ENCODE measurements at places on chromosomes 1 and 21. TPM values are rescaled to one million over a fixed set of nuclear protein-coding genes. Genes with fewer than 3 reads are reported as not detected.

Gene ASCL5
- total RNA-seq, result not detected

Gene THEMIS2
- 25.9 TPM for total RNA-seq

Gene RORC
- total RNA-seq, result not detected

Gene HSPB7
- total RNA-seq, result 0.58 TPM

Gene ANGPTL3
- not detected for total RNA-seq

Gene RBP7
- total RNA-seq, result not detected

Gene OR2L8
- not detected for total RNA-seq

Gene SMIM12
- 31.9 TPM for total RNA-seq
